ENCODE measurements at places on chromosomes 1 and 21. TPM values are rescaled to one million over a fixed set of nuclear protein-coding genes. Genes with fewer than 3 reads are reported as not detected.

- H3K4me1 ChIP-seq: peaks cover 30% of the 10 kb centered on the region
- no peaks in the 10 kb centered on the region for H3K27me3 ChIP-seq
- peak overlapping the region; percentile 96 for H3K4me3 ChIP-seq
- no peak for DNase-seq
Observed at GRCh38 chr1:193060938-193061337, 1.5 kb downstream of the RO60 start.

GRCh38 chr21:24369746-24370145, 1237.5 kb downstream of the MRPL39 start:
- no peaks in the 10 kb centered on the region for H3K4me1 ChIP-seq
- no peaks in the 10 kb centered on the region for H3K27me3 ChIP-seq
- DNase-seq: no peak
- H3K27ac ChIP-seq: no peak overlapping the region

DNA sequence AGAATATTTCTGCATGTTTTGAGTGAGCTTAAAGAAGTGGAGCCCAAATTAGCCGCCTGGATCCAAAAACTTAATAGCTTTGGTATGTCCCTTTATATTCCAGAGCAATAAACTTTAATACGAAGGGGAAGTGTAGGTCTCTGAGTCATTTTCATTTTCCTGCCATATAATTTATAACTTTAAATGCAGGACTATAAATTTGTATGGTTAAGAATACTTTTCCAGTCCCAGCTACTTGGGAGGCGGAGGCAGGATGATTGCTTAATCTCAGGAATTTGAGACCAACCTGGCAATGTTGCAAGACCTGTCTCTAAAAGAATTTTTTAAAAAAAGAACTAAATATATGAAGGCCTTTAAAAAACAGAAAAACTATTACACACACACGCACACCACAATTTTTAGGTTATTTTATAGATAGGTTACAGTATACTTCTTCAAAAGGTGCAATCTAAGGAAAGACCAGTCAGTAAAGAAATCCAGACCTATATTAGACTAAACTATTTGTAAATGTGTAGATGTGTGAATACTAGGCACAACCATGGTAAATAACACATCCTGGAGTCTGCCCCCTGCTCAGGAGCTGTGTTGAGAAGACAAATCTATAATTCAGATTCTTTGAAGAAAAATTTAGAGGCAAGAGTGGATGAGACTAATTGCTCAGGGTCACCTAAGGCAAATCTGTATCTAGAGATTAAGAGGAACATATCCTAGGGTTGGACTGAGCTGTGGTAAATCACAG, 80.3 kb downstream of the TTC3 start:
- H3K36me3 ChIP-seq: peaks cover 36% of the 10 kb centered on the region
- DNase-seq: no peak
- no peak overlapping the region for H3K4me3 ChIP-seq

GRCh38 chr1:15523104-15524020, 653 bp downstream of the CASP9 start:
- H3K27ac ChIP-seq: peak overlapping the region; percentile 100
- no peaks in the 10 kb centered on the region for H3K36me3 ChIP-seq
- H3K27me3 ChIP-seq: no peaks in the 10 kb centered on the region
- H3K4me3 ChIP-seq: peak overlapping the region; percentile 90
- DNase-seq: no peak

- H3K4me1 ChIP-seq: no peaks in the 10 kb centered on the region
- H3K4me3 ChIP-seq: no peak overlapping the region
- H3K36me3 ChIP-seq: no peaks in the 10 kb centered on the region
- no peak for DNase-seq
Observed at GRCh38 chr1:221598122-221598521, 143.8 kb downstream of the DUSP10 start.

GRCh38 chr21:45932922-45933502, 48.6 kb upstream of the COL6A1 start:
- H3K36me3 ChIP-seq: no peaks in the 10 kb centered on the region
- H3K4me3 ChIP-seq: no peak overlapping the region
- DNase-seq: no peak
- peaks cover 15% of the 10 kb centered on the region for H3K27me3 ChIP-seq
- peaks cover 3% of the 10 kb centered on the region for H3K4me1 ChIP-seq

GRCh38 chr1:231590453-231591198, 36.0 kb upstream of the DISC1 start:
- H3K36me3 ChIP-seq: no peaks in the 10 kb centered on the region
- peaks cover 4% of the 10 kb centered on the region for H3K4me1 ChIP-seq
- peak; percentile 26 for DNase-seq
- no peaks in the 10 kb centered on the region for H3K27me3 ChIP-seq

- no peaks in the 10 kb centered on the region for H3K27me3 ChIP-seq
- peaks cover 12% of the 10 kb centered on the region for H3K36me3 ChIP-seq
- no peak overlapping the region for H3K27ac ChIP-seq
Observed at GRCh38 chr1:219324629-219325367, 151.1 kb downstream of the LYPLAL1 start.

- H3K27ac ChIP-seq: no peak within 1 kb of the TSS
- no peak for DNase-seq
- H3K36me3 ChIP-seq: peaks cover 2% of the 10 kb centered on the region
- no peak within 1 kb of the TSS for H3K4me3 ChIP-seq
Observed at GRCh38 chr1:167093846-167094516, at the start of gene STYXL2. Gene STYXL2 (plus strand): TSS chr1:167094075. CDS start chr1:167094850, 775 bp downstream.

GRCh38 chr21:26909972-26910371, 56.9 kb downstream of the ADAMTS5 start:
- no peak for DNase-seq
- no peaks in the 10 kb centered on the region for H3K27me3 ChIP-seq
- no peak overlapping the region for H3K27ac ChIP-seq
- no peak overlapping the region for H3K4me3 ChIP-seq
- peaks cover 9% of the 10 kb centered on the region for H3K4me1 ChIP-seq

- no peak for DNase-seq
- H3K27ac ChIP-seq: peak overlapping the region; percentile 23
- H3K4me3 ChIP-seq: no peak overlapping the region
- H3K27me3 ChIP-seq: no peaks in the 10 kb centered on the region
Observed at GRCh38 chr1:8427986-8428385, 110.1 kb downstream of the SLC45A1 start.

DNA sequence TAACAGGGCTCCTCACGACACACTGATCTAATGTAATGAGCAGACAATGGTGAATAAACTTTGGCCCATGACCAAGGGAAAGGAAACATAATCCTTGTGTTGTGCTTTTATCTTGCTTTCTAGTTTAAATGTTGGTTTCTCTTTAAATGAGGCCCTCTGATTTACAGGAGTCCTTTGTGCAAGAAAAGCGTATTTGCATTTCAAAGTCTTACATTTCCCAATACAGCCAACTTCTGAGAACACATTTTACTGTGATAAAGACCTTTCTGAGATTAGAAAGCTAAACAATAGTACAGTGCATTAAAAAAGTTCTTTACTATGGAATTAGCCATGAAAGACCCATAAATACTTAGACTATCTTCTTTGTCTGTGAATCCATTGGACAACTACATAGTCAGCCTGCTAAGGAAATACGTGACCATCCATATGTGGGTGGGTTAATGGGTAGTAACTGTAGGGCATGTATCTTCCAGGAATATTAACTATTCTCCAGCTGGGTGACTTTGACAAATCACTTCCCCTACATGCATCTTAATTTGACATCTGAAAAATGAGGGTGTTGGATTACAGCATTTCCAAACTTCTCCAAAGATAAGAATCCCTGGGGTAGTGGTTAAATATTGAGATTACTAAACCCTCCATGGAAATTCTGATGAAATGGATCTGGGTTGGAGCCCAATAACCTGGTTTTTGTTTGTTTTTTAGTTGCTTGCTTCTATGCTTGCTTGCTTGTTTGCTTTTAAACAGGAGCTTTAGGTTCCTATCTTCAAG, 50.3 kb upstream of the USP1 start:
- peak overlapping the region; percentile 64 for H3K27ac ChIP-seq
- H3K4me3 ChIP-seq: no peak overlapping the region
- no peaks in the 10 kb centered on the region for H3K27me3 ChIP-seq
- DNase-seq: no peak
- H3K4me1 ChIP-seq: peaks cover 51% of the 10 kb centered on the region
- no peaks in the 10 kb centered on the region for H3K36me3 ChIP-seq

- H3K4me1 ChIP-seq: no peaks in the 10 kb centered on the region
- H3K36me3 ChIP-seq: peaks cover 41% of the 10 kb centered on the region
- no peak for DNase-seq
Observed at GRCh38 chr1:169305948-169306347, 61.6 kb downstream of the NME7 start.

DNA sequence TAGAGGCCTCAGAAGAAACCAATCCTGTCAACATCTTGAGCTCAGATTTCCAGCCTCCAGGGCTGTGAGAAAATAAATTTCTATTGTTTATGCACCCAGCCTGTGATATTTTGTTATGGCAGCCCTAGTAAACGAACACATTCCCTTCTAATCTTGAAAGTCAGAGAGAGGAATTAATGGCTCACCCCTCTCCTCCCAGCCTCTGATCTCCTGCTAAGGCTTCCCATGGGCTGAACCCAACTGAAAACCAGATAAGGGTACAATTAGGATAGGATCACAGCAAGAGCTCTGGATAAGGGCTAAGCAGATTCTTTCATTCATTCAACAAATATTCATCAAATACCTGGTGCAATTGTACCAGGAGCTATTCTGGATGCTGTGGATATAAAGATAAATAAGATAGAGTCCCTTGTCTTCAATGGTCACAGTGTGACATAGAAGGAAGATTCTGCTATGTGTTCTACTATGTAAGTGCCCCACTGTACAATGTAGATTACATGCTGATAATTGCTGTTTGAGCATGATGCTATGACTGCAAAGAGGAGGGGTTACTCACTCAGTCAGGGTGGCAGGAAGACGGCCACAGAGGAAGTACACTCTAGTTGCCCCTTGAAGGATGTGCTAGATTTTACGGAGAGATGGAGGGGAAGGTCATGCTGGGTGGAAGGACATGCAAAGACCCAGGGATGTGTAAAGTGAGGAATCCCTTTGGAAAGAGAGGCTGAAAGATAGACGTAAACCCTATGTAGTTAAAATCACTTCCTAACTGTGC, 203.3 kb upstream of the JUN start:
- DNase-seq: no peak
- H3K4me3 ChIP-seq: no peak overlapping the region

- peak within 1 kb of the TSS; percentile 94 for H3K27ac ChIP-seq
- no peaks in the 10 kb centered on the region for H3K27me3 ChIP-seq
- H3K4me3 ChIP-seq: peak within 1 kb of the TSS; percentile 92
- H3K36me3 ChIP-seq: peaks cover 21% of the 10 kb centered on the region
- peak; percentile 86 for DNase-seq
Observed at GRCh38 chr1:1406821-1407635, at the start of gene MRPL20. Gene MRPL20 (minus strand): TSS chr1:1407293. CDS start chr1:1407217, 76 bp downstream.

- H3K36me3 ChIP-seq: peaks cover 19% of the 10 kb centered on the region
- DNase-seq: no peak
- no peaks in the 10 kb centered on the region for H3K27me3 ChIP-seq
- peaks cover 38% of the 10 kb centered on the region for H3K4me1 ChIP-seq
Observed at GRCh38 chr21:39182484-39183271, 573 bp downstream of the PSMG1 start.

- H3K36me3 ChIP-seq: no peaks in the 10 kb centered on the region
- H3K4me3 ChIP-seq: peak overlapping the region; percentile 79
- H3K27ac ChIP-seq: peak overlapping the region; percentile 98
- H3K27me3 ChIP-seq: no peaks in the 10 kb centered on the region
Observed at GRCh38 chr1:169483500-169483966, 2.2 kb downstream of the SLC19A2 start.

DNA sequence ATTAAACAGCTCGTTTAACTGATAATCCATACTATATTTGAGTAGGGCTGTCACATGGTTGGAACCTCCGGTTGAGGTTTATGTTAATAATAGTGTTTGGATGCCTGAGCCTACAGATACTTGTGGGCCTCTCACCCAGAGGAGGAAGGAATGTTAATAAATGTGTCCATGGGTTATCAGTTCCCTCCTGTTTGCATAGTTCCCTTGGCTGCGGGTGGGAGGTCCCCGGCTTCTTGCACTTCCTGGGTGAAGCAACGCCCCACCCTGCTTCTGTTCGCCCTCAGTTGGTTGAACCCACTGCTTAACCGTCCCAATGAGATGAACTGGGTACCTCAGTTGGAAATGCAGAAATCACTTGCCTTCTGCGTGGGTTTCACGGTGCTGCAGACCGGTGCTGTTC, 23.6 kb upstream of the GBP1 start:
- H3K27ac ChIP-seq: no peak overlapping the region
- no peaks in the 10 kb centered on the region for H3K27me3 ChIP-seq
- no peak overlapping the region for H3K4me3 ChIP-seq
- peaks cover 19% of the 10 kb centered on the region for H3K4me1 ChIP-seq
- H3K36me3 ChIP-seq: no peaks in the 10 kb centered on the region

DNA sequence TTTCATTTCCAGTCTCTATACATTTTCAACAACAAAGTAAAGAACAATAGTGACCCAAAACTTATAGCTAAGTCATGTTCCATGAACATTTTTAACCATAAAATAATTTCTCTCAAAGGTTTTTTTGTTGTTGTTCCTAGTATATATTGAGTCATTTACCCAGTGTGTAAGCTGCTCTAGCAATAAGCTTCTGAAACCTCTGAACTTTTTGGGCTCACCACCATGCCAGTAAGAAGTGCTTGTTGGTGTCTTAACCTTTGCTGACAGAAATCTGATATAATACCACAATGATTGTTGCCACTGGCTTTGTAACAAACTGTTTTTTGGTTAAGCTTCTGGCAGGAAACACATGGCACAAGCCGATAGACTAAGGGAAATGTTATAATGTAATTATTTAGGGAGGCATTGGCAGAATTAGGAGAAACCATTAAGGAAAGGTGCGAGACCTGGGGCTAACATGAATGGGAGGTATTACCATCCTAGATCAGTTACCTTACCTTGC, 52.6 kb upstream of the UBE2U start:
- H3K4me1 ChIP-seq: peaks cover 20% of the 10 kb centered on the region
- H3K36me3 ChIP-seq: peaks cover 51% of the 10 kb centered on the region
- H3K4me3 ChIP-seq: no peak overlapping the region

- no peak overlapping the region for H3K27ac ChIP-seq
- peaks cover 3% of the 10 kb centered on the region for H3K27me3 ChIP-seq
- DNase-seq: no peak
- H3K36me3 ChIP-seq: no peaks in the 10 kb centered on the region
- no peaks in the 10 kb centered on the region for H3K4me1 ChIP-seq
Observed at GRCh38 chr1:231311720-231312431, 25.8 kb downstream of the EXOC8 start.

Gene IFFO2
- total RNA-seq: 9.1 TPM

Gene GSTM5
- 0.29 TPM for total RNA-seq

Gene LCE3A
- not detected for total RNA-seq

Gene SCCPDH
- 35.1 TPM for total RNA-seq

Gene DTL
- total RNA-seq: 12.7 TPM
